Colonic mucosa (tissue), 4 donors: ENCODE measurements at places on chromosomes 1 and 21. TPM values are rescaled to one million over a fixed set of nuclear protein-coding genes. Genes with fewer than 3 reads are reported as not detected.

The HES2 gene
- total RNA-seq = 14.2 TPM

DNA sequence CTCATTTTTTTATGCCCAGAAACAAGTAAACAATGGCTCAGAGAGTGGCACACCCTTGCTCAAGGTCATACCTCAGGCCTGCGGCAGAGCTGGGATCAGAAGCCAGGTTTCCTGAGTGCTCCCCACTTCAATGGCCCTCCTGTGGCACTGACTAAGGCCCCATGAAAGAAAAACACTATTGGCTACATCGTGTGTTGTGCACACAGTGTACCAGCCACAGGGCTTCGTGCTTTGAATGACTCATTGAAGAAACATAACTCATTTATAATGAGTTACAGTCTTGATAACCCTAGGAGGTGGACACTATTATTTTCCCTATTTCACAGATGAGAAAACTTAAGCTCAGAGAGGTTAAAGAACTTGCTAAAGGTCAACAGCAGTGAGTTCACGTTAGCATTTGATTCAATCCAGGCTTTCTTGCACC, 91.2 kb downstream of the TRABD2B start:
- H3K36me3 ChIP-seq = no peaks in the 10 kb centered on the region
- DNase-seq = no peak
- H3K27ac ChIP-seq = no peak overlapping the region

- H3K27me3 ChIP-seq = no peaks in the 10 kb centered on the region
- no peaks in the 10 kb centered on the region for H3K4me1 ChIP-seq
- H3K27ac ChIP-seq = no peak overlapping the region
- H3K4me3 ChIP-seq = no peak overlapping the region
- DNase-seq = no peak
Observed at GRCh38 chr1:157399343-157399983, 152.9 kb downstream of the FCRL5 start.

The PARP1 gene
- total RNA-seq = 56.7 TPM

The MAN1A2 gene
- total RNA-seq = 27.9 TPM

DNA sequence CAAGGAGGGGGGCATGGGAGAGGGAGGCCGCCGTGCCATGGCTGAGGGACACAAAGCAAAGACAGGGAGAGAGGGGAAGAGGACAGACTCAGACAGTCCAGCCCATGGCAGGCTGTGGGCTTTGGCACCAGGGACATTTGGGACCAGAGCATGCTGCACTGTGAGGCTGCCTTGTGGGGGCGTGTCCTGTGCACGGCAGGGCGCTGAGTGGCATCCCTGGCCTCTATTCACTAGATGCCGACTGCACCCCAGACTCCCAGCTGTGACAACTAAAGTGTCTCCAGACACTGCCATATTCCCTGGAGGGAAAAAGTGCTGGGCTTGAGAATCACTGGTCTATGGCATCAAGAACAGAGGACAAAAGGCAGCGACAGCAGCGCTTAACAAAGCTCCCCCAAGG, 18.6 kb upstream of the PRDM15 start:
- DNase-seq = no peak
- no peaks in the 10 kb centered on the region for H3K27me3 ChIP-seq
- H3K4me1 ChIP-seq = no peaks in the 10 kb centered on the region
- H3K36me3 ChIP-seq = no peaks in the 10 kb centered on the region
- H3K4me3 ChIP-seq = no peak overlapping the region
- H3K27ac ChIP-seq = no peak overlapping the region

The CR1L gene
- total RNA-seq = not detected

GRCh38 chr21:38958940-38959691, 153.4 kb downstream of the ETS2 start:
- peaks cover 23% of the 10 kb centered on the region for H3K4me1 ChIP-seq
- H3K27me3 ChIP-seq = no peaks in the 10 kb centered on the region
- H3K4me3 ChIP-seq = no peak overlapping the region
- no peaks in the 10 kb centered on the region for H3K36me3 ChIP-seq
- H3K27ac ChIP-seq = peak overlapping the region; percentile 75
- DNase-seq = peak; percentile 62

- DNase-seq = no peak
- H3K27me3 ChIP-seq = no peaks in the 10 kb centered on the region
- H3K4me1 ChIP-seq = no peaks in the 10 kb centered on the region
- H3K27ac ChIP-seq = no peak overlapping the region
- H3K36me3 ChIP-seq = no peaks in the 10 kb centered on the region
- no peak overlapping the region for H3K4me3 ChIP-seq
Observed at GRCh38 chr1:7388488-7389185, 382.5 kb upstream of the VAMP3 start.

The MTARC2 gene
- 32.3 TPM for total RNA-seq

- H3K4me1 ChIP-seq = no peaks in the 10 kb centered on the region
- DNase-seq = no peak
- no peak overlapping the region for H3K4me3 ChIP-seq
- H3K27me3 ChIP-seq = no peaks in the 10 kb centered on the region
- H3K27ac ChIP-seq = no peak overlapping the region
Observed at GRCh38 chr1:3663999-3664699, 11.8 kb downstream of the TP73 start.

The FCRL3 gene
- 0.16 TPM for total RNA-seq

GRCh38 chr1:17805869-17806684, 50.9 kb downstream of the ACTL8 start:
- H3K36me3 ChIP-seq = no peaks in the 10 kb centered on the region
- H3K4me1 ChIP-seq = no peaks in the 10 kb centered on the region
- no peak for DNase-seq
- no peak overlapping the region for H3K27ac ChIP-seq
- no peaks in the 10 kb centered on the region for H3K27me3 ChIP-seq

GRCh38 chr1:17763995-17764394, 8.9 kb downstream of the ACTL8 start:
- H3K4me1 ChIP-seq = no peaks in the 10 kb centered on the region
- no peak for DNase-seq
- H3K27ac ChIP-seq = no peak overlapping the region
- H3K36me3 ChIP-seq = no peaks in the 10 kb centered on the region

The RPTN gene
- total RNA-seq = not detected

GRCh38 chr1:82048596-82048995, 247.9 kb downstream of the ADGRL2 start:
- H3K36me3 ChIP-seq = no peaks in the 10 kb centered on the region
- no peaks in the 10 kb centered on the region for H3K4me1 ChIP-seq
- no peaks in the 10 kb centered on the region for H3K27me3 ChIP-seq
- no peak overlapping the region for H3K4me3 ChIP-seq

DNA sequence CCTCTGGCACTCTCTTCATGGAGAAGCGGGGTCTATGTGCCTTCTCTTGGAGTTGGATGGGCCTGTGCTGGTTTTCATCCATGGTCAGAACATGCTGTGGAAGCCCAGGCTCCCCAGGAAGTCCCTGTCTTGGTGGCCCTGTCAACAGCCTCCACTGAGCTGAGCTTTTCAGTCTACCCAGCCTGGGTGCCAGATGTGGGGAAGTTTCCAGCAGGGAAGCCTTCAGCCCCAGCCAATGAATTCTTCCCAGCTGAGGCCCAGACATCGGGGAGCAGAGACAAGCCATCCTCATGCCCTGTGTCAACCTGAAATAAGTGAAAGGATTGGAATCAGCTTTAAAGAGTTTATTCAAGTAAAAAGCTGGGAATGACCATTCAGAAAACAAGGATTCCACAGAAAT, 75.1 kb upstream of the PGBD5 start:
- no peaks in the 10 kb centered on the region for H3K4me1 ChIP-seq
- no peak for DNase-seq
- H3K27ac ChIP-seq = no peak overlapping the region
- no peaks in the 10 kb centered on the region for H3K36me3 ChIP-seq
- H3K4me3 ChIP-seq = no peak overlapping the region
- no peaks in the 10 kb centered on the region for H3K27me3 ChIP-seq

The ARHGEF16 gene
- 90.2 TPM for total RNA-seq

The MPL gene
- total RNA-seq = not detected

- H3K36me3 ChIP-seq = no peaks in the 10 kb centered on the region
- no peaks in the 10 kb centered on the region for H3K4me1 ChIP-seq
- H3K27ac ChIP-seq = no peak overlapping the region
- no peak overlapping the region for H3K4me3 ChIP-seq
- DNase-seq = no peak
Observed at GRCh38 chr1:209238356-209238755, 345.2 kb upstream of the CAMK1G start.

- H3K27ac ChIP-seq = peak overlapping the region; percentile 79
- no peaks in the 10 kb centered on the region for H3K36me3 ChIP-seq
- no peaks in the 10 kb centered on the region for H3K27me3 ChIP-seq
- H3K4me1 ChIP-seq = no peaks in the 10 kb centered on the region
Observed at GRCh38 chr1:227549892-227550291, 13.5 kb upstream of the ZNF678 start.

DNA sequence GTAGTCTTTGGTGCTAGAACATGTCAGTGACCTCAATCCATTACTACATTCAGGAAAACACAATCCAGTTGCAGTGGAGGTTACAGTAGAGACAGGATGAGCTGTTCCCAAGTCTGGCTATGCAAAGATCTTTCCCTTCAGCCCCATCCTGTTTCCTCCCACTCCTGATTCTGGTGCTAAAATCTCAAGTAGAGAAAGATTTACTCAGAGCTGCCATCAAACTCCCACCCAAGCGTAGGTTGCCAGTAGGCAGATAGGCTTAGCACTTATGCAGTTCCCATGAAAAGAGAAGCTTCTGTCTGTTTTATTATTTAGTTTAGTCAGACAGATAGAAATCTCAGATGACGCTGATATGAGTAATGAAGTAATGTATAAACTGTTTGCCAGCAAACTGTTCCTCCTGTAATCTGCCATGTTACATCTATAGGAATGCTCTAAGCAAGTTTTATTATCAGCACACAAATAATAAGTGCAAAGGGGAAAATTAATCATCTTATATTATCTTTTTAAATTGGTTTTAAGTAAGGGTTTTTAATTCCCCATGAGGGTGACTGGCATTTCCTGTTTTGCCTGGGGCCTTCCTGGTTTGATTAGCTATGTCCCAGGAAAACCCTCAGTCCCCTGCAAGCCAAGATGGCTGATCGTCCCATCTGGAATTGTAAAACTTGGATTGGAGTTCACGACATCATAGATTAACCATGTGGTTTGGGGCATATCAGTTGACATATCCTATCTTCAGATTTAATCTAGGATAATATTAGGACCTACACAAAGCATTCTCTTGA, 188.3 kb upstream of the PALMD start:
- no peaks in the 10 kb centered on the region for H3K36me3 ChIP-seq
- DNase-seq = no peak
- no peaks in the 10 kb centered on the region for H3K4me1 ChIP-seq
- no peak overlapping the region for H3K27ac ChIP-seq
- H3K27me3 ChIP-seq = no peaks in the 10 kb centered on the region

DNA sequence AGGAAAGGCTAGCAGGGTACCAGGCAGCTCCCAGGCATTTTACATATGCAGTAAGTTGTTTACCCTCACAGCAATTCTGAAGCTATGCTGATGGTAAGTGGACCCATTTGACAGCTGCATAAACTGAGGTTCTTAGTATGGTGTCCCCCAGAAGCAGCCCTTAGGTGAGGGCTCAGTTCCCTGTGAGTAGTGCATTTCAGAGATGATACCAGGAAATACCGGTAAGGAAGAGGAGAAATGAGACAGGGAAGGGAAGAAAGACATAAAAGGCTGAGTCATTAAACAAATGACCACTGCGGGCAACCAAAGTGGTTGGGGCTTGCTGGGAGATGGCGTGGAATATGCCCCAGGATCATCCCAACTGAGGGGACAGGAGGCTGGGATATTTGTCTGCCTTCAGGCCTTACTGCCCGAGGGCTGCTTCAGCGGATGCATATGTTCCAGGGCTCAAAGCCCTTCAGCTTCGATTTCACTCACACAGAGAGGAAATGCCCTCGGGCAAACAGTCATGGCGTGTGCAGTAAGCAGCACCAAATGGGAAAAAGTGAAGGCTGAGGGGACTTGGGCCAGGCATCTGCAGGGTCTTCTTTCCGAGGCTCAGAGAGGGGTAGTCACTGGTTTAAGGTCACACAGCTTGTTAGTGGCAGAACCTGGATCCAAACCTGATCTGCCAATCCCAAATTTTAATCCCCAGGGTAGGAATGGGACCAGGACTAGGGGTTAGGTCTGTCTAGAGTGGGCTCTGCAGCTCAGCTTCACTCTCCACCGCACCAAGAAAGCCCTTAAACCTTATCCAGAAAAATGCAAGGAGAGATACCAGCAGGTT, 133.7 kb upstream of the RUNX3 start:
- no peak for DNase-seq
- H3K4me1 ChIP-seq = no peaks in the 10 kb centered on the region
- no peaks in the 10 kb centered on the region for H3K27me3 ChIP-seq
- no peak overlapping the region for H3K27ac ChIP-seq
- no peak overlapping the region for H3K4me3 ChIP-seq

DNA sequence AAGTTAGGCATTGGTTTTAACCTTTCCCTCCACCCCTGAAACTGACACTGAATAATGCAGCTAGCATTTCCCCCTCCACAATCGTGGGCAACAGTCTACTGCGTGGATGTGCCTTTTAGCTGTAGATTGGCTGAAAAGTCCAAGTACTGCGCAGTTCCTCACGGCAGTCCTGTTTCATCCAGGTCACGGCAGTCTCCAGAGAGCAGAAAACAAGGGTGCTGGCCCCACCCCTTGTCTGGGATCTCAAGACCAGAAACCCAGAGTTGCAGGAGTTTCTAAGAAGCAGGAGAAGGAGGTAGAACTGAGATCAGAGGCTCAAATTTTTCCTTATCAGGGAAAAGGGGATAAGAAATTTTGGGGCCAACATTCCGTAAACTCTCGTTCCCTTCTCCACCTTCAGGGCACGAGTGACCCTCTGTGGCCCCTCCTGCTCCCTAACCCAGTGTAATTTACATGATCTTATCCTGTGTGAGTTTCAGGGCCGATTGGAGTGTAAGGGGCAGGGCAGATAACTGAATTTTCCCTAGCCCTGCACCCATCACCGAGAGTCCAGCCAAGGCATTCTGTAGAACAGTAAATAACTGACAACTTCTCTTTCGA, 25.9 kb upstream of the PLA2G2C start:
- no peak overlapping the region for H3K4me3 ChIP-seq
- H3K4me1 ChIP-seq = peaks cover 8% of the 10 kb centered on the region
- H3K27me3 ChIP-seq = no peaks in the 10 kb centered on the region
- peak overlapping the region; percentile 76 for H3K27ac ChIP-seq
- no peaks in the 10 kb centered on the region for H3K36me3 ChIP-seq

GRCh38 chr1:68221980-68222373, 10.3 kb downstream of the WLS start:
- no peak for DNase-seq
- H3K4me3 ChIP-seq = no peak overlapping the region
- H3K27ac ChIP-seq = no peak overlapping the region
- H3K4me1 ChIP-seq = no peaks in the 10 kb centered on the region
- no peaks in the 10 kb centered on the region for H3K27me3 ChIP-seq

GRCh38 chr1:169648187-169648586, 18.3 kb upstream of the SELP start:
- no peak for DNase-seq
- H3K4me3 ChIP-seq = no peak overlapping the region
- H3K4me1 ChIP-seq = no peaks in the 10 kb centered on the region
- H3K27ac ChIP-seq = no peak overlapping the region

The SYNC gene
- total RNA-seq = 6.6 TPM

GRCh38 chr1:103527331-103527730, 1.8 kb downstream of the RNPC3 start:
- H3K27ac ChIP-seq = no peak overlapping the region
- H3K4me3 ChIP-seq = no peak overlapping the region
- no peaks in the 10 kb centered on the region for H3K27me3 ChIP-seq
- no peaks in the 10 kb centered on the region for H3K36me3 ChIP-seq

GRCh38 chr1:112462953-112463279, 45.8 kb upstream of the WNT2B start:
- no peaks in the 10 kb centered on the region for H3K27me3 ChIP-seq
- no peaks in the 10 kb centered on the region for H3K4me1 ChIP-seq
- peaks cover under 1% of the 10 kb centered on the region for H3K36me3 ChIP-seq
- H3K27ac ChIP-seq = no peak overlapping the region
- DNase-seq = no peak

The TMEM200B gene
- total RNA-seq = 3.3 TPM

- peak; percentile 37 for DNase-seq
- H3K4me1 ChIP-seq = peaks cover 9% of the 10 kb centered on the region
- H3K27ac ChIP-seq = peak overlapping the region; percentile 98
Observed at GRCh38 chr21:34887105-34887442, 162.0 kb downstream of the RUNX1 start.
